ENCODE measurements at places on chromosomes 7 and 10.

DNA sequence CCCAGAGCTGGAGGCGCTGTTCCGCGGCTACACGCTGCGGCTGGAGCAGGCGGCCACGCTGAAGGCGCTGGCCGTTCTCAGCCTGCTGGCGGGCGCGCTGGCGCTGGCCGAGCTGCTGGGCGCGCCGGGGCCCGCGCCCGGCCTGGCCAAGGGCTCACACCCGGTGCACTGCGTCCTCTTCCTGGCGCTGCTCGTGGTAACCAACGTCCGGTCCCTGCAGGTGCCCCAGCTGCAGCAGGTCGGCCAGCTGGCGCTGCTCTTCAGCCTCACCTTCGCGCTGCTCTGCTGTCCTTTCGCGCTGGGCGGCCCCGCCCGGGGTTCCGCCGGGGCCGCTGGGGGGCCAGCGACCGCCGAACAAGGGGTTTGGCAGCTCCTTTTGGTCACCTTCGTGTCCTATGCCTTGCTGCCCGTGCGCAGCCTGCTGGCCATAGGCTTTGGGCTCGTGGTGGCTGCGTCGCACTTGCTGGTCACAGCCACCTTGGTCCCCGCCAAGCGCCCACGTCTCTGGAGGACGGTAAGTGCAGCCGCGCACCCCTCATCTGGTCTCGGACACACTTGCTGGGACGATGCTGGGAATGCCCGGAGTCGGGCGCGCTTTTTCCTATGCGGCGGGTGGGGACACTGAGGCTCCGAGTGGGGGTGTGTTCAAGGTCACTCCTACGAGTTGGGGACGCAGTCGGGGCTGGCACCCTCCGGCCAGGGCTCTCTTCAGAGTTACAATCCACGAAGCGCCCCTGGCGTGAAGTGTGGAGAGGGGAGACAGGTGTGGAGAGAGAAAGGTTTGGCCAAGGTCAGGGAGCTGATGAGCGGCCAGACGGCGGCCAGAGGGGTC, 717 bp downstream of the ADCY1 start:
- peaks cover 42% of the 10 kb centered on the region for H3K27me3 ChIP-seq
- no peak overlapping the region for H3K4me3 ChIP-seq
- no peak for DNase-seq
- no peak overlapping the region for H3K27ac ChIP-seq

- no peaks in the 10 kb centered on the region for H3K36me3 ChIP-seq
- H3K4me1 ChIP-seq: peaks cover 11% of the 10 kb centered on the region
- no peak overlapping the region for H3K4me3 ChIP-seq
- H3K27me3 ChIP-seq: no peaks in the 10 kb centered on the region
- no peak overlapping the region for H3K27ac ChIP-seq
- no peak for DNase-seq
Observed at GRCh38 chr7:159098424-159098786, 46.3 kb downstream of the VIPR2 start.

DNA sequence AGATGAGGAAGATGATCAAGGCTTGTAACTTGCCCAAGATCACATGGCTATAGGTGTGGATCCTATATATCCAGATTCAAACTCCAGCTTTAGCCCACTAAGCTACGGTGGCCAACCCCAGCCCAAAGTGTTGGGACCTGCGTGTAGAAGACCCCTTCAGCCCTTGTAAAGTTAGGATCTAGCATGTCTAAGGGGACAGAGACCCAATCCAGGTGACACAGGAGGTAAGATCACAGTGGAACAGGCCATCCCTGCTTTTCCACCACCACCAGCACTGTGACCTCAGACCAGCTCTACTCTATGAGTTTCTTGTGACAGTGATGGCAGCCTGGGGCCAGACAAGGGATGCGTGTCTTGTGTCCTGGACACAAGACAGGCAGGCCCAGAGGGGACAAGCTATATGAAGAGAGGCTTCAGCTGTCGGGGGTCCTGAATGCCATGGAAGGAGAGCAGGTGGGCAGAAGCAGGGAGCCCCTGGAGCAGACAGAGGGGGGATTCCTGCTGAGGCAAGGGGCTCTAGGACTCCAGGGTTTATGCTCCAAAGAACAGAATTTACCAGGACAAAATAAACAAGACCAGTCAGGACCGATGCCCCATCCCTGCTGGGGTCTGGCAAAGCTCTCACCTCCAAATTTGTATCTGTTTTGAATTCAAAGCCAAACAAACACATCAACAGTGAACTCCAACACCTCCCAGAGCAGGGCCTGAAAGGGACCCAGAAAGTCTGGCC, 10.4 kb downstream of the GPRIN2 start:
- no peaks in the 10 kb centered on the region for H3K36me3 ChIP-seq
- peak; percentile 2 for DNase-seq
- no peak overlapping the region for H3K27ac ChIP-seq

DNA sequence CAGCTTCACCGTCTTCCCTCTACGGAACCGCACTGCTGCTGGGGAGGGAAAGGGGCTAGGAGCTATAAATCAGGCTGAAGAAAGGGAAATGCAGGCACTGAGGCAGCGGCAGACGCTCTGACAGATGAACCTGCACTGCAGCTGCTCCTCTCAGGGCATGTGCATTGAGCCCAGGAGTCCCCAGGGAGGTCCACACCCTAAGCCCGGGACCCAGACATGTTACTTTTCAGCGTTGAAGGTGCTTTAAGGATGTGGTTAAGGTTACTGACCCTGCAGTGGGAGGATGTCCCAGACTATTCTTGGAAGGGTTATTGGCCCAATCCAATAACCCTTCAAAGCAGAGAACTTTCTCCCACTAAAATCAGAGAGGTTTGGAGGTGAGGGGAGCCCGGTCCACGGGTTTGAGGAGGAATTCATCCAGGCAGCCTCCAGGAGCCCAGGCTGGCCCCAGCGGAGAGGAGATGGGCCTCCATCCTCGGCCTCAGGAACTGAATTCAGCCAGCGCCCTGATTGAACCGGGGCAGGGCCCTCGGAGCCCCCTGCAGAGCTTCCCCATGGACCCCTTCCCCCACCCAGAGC, 75.4 kb downstream of the ADARB2 start:
- H3K4me3 ChIP-seq: no peak overlapping the region
- no peak for DNase-seq
- no peaks in the 10 kb centered on the region for H3K4me1 ChIP-seq
- no peak overlapping the region for H3K27ac ChIP-seq
- no peaks in the 10 kb centered on the region for H3K36me3 ChIP-seq
- peaks cover 16% of the 10 kb centered on the region for H3K27me3 ChIP-seq

DNA sequence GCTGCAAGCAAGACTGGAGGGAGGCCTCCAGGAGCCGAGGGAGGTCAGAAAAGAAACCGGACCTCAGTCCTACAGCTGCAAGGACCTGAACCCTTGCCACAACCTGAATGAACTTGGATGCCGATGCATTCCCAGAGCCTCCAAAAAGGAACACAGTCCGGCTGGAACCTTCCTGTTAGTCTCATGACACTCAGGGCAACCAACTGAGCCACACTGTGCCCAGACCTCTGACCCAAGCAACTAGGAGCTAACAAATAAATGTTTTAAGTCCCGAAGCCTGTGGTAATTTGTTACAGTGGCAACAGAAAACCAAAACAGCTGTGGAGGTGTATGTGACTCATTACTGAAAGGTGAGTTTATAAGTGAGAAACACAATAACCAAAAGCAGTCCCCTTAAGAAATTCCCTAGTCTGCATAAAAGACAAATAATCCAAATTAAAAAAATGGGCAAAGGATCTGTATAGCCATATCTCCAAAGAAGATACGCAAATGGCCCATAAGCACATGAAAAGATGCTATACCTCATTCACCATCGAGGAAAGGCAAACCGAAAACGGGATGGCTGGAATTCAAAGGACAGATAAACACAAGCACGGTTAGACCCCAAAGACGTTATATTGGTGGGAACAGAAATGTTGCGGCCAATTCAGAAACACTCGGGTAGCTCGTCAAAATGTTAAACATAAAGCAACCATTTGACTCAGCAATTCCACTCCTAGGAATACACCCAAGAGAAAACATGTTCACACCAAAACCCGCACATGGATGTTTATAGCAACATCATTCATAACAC, 24.8 kb downstream of the GNA12 start:
- H3K36me3 ChIP-seq: no peaks in the 10 kb centered on the region
- DNase-seq: peak; percentile 16
- no peak overlapping the region for H3K4me3 ChIP-seq

DNA sequence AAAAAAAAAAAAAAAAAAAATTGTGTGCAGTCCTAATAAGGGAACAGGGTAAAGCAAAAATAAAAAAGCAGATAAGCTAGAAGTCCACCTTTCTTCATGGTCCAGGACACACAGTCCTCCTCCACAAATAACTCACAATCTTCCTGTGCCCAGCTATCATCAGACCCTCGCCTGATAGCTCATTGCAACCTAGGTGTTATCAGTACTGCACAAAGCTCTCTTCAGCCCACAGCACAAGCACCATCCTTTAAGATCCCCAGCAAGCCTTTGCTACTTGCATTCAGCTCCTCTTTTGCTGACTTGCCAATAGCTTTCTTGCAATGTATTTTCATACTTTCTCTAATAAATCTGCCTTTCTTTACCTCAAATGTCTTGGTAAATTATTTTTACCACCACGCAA, 5.0 kb downstream of the NDUFA5 start:
- no peaks in the 10 kb centered on the region for H3K27me3 ChIP-seq
- no peak for DNase-seq
- H3K36me3 ChIP-seq: peaks cover 25% of the 10 kb centered on the region

DNA sequence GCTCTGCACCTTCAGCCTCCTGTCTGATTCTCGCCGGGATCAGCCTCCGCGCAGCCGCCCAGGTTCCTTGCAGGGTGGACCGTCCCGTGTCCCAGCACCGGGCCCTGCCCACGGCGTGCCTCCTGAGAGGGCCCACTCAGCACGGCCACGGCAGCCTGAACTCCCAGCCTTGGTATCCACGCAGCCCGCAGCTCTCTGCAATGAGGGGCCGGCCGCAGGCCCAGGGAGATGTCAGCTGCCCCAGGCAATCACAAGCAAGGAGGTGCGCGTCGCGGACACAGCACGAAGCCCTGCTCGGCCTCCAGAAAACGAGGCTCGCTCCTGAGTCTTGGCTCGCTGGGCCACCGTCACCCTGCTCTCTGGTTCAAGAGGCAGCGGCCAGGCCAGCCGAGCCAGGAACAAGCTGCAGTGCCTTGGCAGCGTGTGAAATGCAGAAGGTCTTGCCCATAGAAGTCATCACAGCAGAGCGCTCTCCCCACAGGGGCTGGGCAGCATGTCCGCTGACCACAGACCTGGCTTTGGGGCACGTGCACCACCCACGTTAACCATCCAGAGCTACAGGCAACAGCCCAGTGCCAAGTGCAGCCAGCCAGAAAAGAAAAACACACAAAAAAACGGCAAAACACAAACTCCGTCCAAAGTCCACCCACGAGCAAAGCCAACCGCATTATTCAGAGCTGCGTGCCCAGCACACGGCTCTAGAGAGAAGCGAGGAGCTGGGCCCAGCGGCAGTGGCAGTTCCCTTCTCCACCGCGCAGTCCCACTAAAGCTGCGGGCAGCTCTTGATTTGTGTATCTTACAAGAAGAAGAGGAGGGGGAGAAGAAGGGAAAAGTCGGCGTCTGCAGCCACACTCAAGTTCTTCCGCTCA, 13.9 kb downstream of the GPER1 start:
- peaks cover 22% of the 10 kb centered on the region for H3K4me1 ChIP-seq
- H3K4me3 ChIP-seq: no peak overlapping the region
- no peak for DNase-seq
- no peaks in the 10 kb centered on the region for H3K27me3 ChIP-seq
